Fibroblast of mammary gland (primary cell): ENCODE measurements at places on chromosomes 3 and 15.
A peak's percentile ranks its signal among the peaks of the same experiment; 100 is the strongest.

- DNase-seq = no peak
Observed at GRCh38 chr3:177065285-177066033, 131.8 kb downstream of the TBL1XR1 start.

DNA sequence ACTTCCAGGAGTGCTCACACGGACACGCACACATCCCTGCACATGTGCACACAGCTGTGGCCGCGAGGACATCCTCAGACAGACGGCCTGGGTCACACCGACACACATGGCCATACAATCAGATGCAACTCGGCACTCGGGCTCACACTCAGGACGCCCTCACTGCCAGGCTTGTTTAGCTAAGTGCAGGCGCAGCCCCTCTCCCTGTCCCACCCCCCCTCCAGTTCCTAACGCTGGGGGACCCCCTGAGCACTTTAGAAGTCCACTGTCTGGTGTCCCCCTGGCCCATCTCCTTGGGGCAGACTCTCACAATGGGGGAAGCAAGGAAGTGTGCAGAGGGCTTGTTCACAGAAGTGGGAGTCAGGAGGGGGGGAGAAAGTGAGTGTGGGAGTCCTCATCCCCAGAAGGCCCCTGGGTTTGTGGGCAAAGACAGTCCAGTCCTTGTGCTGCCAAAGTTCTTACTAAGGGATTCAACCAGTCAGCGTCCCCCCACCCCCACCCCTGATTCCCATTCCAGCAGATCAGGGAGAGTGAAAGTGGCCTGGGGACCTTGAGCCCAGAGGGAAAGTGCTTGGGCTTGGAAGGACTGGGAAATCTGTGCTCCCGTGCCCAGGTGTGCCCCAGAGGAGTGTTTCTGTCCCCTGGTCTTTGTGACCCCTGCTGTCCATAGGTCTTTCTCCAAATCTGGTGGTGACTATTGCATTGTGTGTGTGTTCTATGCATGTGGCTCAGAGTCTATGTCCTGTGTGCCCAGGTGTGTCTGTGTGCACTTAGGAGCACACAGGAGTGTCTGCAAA, 767 bp upstream of the GATA2 start:
- no peak for DNase-seq

DNA sequence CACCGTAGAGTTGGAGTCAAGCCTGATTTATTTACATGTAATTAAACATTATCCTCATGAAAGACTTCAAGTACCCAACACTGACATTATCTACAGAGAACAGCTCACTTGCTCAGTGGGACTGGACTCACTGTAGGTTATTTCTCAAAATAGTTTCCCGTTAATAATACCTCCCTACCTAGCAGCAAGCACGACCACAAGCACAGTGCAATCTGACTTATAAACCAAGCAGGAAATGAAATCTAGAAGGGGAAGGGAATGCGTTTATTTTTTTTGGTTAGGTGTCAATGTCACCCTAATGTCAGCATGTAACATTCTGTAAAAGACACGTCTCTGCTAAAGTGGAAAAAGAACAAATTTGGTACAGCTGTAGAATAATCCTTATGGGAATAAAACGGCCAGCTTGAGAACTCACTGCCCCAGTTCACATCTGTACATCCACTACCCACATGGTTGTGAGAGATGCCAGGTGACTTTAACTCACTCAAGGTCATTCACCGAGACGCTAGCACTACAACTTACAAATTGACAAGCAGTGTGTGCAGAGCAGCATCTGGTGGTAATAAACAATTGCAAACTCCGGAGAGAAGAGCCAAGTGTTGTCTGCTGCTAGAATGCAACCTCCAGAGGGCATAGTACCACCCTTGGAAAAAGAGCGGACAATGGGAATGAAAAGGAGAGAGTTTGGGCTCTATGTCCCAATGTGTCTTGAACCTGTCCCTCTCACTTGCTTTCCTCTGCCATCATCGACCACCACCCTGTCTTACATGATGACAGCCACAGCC, 242.5 kb downstream of the CADPS start:
- DNase-seq = peak; percentile 36

- DNase-seq = peak; percentile 70
Observed at GRCh38 chr3:72154391-72155335, 369.7 kb upstream of the PROK2 start.

DNA sequence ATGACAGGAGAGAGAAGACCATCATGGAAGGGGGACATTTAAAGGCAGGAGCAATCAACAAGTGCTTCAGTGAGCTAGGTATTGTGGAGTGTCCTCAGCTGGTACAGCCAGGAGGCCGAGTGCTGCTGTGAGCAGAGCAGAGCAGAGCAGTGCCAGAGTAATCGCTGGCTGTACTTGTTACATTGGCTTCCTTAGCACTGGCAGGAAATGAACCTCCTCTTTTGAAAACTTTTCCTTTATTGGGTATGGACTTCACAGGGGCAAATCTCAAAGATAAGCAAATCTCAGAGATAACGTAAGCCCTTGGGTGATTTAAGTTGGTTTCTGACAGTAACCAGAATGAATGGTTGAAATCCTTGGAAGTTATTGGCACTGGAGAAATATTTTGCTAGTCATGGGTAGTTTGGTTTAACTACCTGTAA, 2.1 kb downstream of the SH3GL3 start:
- no peak for DNase-seq

- DNase-seq = no peak
Observed at GRCh38 chr15:90638201-90638691, 78.9 kb upstream of the BLM start.

DNA sequence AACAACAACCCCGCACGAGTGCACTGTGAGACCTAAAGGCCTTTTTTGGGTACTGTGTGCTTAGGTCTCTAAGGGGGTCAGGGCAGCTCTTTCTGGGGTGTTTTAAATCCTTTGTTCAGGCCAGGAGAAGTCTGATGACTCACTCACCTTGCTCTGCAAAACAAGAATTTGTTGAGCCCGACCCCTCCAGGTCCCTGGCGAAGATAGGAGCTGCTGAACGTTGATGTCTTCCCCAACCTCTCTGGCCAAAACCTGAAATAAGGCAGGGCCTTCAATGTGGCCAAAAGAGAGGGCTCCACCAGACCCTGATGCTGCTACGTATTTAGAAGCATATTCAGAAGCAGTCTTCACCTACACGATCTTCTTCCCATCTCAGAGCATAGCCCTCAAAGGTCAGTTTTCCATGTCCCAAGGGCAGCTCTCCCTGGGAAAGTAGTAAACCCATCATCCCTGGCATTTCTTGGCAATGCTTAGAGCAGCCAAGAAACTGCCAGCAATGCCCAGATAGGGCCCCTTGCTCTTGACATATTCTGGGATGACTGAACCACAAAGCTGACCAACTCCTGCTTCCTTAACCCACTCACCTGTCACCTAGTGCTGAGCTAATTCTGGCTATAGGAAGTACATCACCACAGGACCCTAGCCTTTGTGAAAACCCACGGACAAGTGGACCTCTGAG, 27.1 kb downstream of the CCDC13 start:
- no peak for DNase-seq

DNA sequence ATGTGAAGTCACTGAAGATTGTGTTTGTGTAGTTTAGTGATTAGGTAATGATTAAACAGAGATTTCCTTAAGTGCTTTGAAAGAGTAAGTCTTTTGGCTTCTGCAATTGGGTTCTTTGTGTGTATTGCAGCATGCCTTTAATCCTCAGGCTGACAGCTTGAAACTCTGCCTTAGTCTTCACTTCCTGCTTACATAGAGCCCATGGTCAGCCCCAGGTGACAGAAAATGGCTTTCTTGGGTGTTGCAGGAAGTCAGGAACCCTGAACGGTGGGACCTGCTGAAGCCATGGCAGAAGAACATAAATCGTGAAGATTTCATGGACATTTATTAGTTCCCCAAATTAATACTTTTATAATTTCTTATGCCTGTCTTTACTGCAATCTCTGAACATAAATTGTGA, 61.3 kb downstream of the KBTBD8 start:
- no peak for DNase-seq

- no peak for DNase-seq
Observed at GRCh38 chr3:42486814-42487565, 15.5 kb upstream of the VIPR1 start.

- DNase-seq = peak; percentile 33
Observed at GRCh38 chr3:179149406-179149867, 1.3 kb downstream of the PIK3CA start.

DNA sequence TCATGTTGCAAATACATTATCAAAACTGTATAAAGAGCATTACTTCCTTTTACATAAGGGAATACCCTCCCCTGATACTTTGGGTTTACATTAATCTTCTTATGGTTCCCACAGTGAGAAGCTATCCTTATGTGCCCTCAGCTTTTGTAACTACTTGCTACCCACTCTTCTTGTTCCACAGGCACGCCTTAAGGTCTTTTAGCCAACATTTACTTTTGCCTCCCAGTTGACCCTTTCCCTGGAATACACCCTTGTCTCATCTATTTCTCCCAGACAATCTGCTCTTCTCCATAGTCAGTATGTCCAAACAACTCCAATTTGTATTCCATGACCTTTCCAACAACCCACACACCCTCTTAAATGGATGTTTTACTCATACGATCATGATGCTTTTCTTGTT, 116.8 kb upstream of the COL8A1 start:
- DNase-seq = no peak

DNA sequence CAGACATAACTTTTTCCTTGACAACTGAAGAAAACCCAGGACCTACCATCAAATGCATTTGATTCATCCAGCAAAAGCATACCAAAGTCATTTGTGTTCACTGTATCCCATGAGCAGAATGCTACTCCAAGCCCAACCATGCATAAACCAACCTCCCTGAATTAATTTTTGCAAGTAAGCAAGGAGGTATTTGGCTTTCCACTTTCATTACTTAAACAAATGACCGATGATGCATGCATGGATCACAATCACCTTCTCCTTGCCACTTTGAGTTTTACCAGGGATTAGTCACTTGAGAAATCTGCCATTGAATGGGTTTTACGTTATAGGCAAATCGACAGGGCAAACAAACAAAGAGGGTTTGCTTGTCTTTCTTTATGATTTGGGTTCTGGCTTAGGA, 214.8 kb downstream of the FMN1 start:
- peak; percentile 93 for DNase-seq

DNA sequence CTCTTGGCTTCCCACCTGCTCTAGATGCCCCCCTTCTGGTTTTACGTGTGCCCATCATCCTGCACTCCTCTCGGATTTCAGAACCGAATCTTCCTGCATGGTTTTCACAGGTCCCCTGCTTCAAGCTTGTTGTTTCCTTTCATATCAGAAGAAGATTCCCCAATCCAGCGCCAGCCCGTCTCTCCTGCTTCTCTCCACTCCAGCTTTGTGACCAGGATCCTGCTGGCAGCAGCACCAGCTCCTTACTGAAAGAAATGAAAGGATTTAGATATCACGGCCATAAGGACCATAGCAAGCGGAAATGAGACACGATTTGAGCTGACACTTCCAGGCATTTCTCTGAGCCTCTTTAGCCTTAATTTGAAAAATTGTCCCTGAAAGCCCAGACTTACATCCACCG, 180.3 kb upstream of the UBE3A start:
- no peak for DNase-seq

DNA sequence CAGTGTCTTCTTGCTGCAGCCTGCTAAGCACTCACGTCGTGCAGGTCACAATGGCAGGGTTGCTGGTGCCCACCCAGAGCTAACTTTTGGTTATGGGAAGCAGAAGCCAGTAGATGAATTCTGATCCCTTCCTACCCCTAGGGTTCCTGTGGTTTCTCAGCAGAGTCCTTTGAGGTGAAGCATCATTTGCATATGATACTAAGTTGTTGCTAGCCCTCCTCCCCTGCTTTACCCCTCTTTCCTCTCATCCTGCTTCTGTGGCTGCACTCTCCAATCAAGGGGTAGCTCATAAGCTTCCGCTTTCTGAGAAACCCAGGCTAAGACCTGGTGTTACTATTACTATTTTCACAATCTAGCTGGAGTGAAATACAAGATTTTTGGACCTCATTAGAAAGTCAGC, 22.1 kb upstream of the HEG1 start:
- DNase-seq = no peak

- peak; percentile 63 for DNase-seq
Observed at GRCh38 chr3:75272691-75273090, 391.4 kb upstream of the FRG2C start.

- DNase-seq = peak; percentile 95
Observed at GRCh38 chr15:52076889-52077781, 35.4 kb downstream of the BCL2L10 start.

DNA sequence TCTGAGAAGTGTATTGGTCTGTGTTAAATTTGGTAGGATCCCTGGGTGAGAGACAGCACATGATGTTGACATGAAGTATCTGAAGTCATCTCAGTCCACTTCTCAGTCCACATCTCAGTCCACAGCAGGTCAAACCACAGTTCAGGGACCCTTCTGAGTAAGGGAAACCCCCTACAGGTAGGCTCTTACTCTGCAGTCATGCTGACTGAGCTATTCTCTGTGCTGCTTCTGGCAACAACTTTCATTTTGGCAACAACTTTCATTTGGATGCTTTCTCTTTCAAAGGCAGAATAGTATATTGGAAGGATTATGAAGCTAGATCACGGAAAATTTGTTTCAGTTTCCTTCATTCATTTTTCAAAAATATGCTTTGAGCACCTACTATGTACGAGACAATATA, 178.2 kb upstream of the GOLIM4 start:
- DNase-seq = no peak

DNA sequence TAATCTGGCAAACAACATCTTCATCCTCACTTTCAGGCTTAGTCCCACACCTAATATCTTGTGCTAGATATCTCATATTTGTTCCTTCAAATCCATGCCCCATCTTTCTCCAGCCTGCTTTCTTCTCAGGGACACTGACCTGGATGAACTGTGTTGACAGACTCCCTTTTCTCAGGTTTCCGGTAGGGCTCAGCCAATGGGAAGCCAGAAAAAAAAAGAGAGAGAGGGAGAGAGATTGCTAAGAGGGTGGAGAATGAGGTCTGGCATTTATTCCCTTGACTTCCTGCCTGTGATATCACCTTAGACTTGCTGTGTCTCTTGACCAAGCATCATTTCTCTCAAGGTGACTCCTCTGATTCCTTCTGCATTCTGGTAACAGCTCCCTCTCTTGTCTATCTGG, 145.6 kb upstream of the ABI3BP start:
- DNase-seq = no peak
